ENCODE measurements at places on chromosomes 2 and 18.
A peak's percentile ranks its signal among the peaks of the same experiment; 100 is the strongest.

DNA sequence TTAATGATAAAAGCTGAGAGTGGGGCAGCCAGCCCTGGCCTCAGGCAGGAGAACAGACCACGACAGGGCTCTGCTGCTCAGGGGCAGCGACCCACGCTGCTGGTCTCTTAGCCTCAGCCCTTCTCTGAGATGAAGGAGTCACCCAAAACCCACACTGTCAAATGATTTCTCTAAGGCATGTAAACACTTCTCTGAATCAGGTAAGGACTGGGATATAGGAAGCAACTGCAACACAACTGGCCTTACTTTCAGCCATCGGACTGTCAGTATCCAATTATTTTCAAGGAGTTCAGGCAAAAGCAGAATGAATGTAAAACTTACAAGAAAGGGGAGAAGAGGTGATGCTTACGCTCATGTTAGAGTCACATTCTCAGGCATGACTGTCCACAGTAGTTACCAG lies 21.8 kb downstream of the ERFE start:
- no peak for DNase-seq

DNA sequence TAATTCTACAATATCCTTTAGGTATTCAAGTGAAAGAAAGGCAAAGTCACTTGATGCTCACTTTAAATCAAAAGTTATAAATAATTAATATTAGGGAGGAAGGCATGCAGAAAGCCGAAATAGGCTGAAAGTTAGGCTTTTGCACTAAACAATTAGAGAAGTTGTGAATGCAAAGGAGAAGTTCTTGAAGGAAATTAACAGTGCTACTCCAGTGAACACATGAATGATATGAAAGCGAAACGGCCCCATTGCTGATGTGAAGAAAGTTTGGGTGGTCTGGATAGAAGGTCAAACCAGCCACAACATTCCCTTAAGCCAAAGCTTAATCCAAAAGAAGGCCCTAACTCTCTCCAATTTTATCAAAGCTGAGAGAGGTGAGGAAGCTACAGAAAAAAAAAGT lies 103.1 kb upstream of the CXCR4 start:
- DNase-seq = no peak

GRCh38 chr18:22494771-22495170 lies 77.1 kb upstream of the CTAGE1 start:
- DNase-seq = no peak

DNA sequence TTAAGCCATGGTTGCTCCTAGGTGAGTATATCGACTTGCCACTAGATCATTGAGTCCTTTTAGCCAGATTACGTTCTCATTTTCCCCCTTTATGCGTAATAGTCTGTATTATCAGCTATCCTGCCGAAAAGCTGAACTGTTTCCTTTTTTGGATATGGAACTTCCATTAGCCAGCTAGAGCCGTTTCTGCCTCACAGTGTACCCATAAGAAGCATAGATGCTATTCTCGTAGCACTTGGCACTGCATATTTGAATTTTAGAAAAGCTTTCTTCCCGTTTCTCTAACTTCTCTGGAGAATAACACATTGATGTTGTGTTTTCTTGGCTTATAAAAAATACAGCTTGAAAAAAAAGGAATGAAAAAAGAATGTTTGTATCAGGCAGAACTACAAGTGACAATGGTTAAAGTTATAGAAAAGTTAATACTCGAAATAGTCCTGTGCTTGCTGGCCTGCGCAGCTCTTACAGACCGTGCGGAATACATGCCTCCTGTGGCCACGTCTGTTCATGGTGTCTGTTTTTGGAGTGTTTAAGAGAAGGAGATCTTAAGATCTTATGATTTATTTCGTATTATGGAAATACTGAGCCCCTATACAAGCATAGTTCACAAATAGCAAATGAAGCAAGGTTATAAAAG lies 710 bp downstream of the DUSP19 start:
- peak; percentile 99 for DNase-seq

DNA sequence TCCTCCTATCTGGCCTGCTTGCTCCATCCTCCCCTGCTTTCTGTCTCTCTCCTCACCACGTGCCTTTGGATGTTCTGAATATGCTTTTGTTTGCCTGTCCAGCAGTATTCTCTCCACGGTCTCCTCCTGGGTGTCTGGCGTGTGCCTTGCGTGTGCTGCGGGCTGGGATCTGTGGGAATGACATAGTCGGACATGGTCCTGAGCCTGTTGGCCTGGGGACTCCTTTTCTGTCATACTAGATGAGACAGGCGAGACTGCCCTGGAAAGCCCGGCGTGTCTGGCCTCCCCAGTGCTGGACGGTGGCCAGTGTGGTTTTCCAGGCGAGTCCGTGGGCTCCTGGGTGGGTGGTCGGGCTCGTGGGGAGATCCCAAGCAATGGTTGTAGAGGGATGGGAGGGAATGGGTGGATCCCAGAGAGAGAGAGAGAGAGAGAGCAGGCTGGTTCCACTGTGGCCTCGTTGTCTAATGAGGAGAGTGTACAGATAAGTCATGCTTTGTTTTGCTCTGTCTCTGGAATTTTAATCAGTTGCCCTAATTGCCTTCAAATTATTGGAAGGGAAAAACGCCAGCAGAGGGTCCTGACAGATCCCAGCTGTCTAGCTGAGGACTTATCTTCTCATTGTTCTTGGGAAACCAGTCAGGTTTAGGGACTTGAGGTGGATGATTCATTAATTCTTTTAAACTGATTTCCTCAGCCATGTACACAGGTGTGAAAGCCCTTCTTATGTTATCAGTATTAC lies 58.3 kb downstream of the HPCAL1 start:
- DNase-seq = no peak

GRCh38 chr2:104755026-104755878 lies 98.7 kb upstream of the POU3F3 start:
- DNase-seq = no peak

DNA sequence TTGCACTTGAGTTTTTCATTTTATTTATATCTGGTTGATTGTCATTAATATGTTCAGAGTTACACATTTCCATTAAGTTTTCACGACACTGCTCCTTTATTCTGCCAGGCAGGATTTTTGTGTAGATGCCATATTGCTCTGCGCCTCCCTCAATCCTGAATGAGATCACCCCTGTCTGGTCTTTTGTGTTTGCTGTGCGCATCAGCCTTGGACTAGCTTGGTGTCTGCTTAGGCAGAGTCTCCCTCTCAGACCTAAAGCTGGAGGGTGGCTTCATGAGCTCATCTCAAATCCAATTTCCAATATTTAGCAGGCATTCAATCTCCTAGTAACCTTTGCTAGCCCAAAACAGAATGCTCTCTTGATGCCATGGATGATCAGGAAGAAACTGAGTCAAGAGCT lies 137.4 kb downstream of the SMAD7 start:
- no peak for DNase-seq
